ENCODE measurements at places on chromosomes 12 and 14.

- no peak for DNase-seq
These were observed 41.4 kb upstream of the TUNAR start for GRCh38 chr14:95835121-95835730.

DNA sequence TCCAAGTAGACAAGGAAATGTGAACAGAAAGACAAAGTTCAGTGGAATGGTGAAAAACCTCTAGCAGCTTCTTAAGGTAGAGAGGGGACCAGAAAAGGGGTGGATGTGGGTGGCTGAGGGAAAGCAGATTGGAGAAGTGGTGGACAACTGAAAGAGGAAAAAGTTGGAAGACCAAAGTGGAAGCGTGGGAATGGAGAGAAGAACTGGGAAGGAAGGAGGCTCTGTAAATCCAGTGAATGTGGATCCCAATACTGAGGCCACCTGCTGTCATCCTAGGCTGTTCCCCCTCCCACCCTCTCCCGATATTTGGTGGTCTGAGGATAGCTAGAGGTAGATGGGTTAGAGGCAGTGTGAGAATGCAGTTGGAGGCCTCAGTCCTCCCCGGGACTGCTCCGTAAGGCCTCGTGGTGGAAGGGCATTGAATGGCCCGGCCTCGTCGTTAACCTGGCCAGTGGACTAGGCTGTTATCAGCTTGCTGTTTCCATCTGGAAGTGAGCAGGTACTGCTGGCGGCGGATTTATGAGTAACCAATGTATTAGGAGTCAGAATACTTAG lies 822 bp upstream of the POU6F1 start:
- peak; percentile 18 for DNase-seq

DNA sequence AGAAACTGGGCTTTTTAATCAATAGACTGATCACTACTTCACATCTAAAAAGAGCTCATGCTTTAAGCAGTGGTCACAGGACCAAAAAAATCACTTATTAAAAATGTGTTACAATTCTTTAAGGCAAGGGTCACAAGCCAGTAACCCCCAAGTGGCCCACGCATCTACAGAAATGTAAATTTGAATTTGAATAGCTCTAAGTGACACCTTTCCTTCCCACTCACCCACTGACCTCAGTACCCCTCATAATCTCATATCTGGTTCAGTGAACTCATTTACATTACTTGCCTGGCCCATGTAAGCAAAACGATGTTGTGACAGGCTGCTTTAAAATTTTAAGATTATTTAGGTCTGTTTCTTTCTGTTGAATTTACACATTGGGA lies 27.4 kb downstream of the NELL2 start:
- no peak for DNase-seq

- DNase-seq: no peak
These were observed 144.7 kb upstream of the CPSF6 start for GRCh38 chr12:69094606-69095216.

- DNase-seq: no peak
These were observed 45.8 kb upstream of the BATF start for GRCh38 chr14:75476274-75476995.

GRCh38 chr14:92492258-92492657 lies 21.3 kb upstream of the RIN3 start:
- DNase-seq: no peak

DNA sequence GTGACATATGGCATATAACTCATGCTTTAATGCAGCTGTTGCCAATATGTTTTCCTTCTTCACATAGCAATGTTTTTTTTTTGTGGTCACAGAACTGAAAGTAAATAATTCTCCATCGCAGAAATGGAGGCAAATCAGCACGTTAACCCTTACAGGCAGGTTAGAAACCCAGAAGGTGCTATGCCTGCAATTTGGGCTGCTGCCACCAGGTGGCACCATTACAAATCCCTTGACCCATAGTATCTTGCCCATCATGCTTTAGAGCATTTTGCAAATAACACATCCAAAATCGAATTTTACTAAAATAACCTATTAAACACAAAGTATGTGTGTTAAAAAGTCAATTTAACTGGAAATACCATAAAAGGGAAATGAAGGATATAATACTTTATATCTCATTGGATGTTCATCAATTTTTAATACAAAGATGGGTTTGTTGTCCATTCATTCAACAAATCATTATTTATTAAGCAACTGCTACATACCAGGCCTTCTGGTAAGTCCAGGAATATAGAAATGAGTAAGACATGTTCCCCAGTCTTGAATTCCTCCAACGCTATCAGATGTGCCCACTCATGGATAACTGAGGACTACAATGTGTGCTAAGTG lies 340.1 kb downstream of the GLT1D1 start:
- peak; percentile 33 for DNase-seq

- no peak for DNase-seq
These were observed 87.7 kb downstream of the ADGRD1 start for GRCh38 chr12:131041216-131041967.

DNA sequence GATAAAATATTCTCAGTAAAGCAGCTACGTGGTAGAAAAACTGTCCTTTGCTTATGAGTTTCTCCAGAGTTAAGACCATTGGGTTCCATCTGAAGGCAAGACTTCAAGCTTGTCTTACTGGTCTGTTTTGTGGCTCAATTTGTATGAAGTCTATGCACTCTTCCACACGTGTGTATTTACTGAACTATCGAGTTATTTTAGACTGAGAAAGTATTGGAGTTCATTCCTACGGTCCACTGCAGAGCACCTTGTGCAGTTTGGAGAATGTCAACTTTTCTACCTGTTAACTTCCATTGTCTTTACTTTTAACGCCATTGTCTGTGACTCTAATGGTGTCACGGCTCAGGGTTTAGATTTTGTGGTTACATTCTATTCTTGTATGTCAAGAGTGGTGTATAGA lies 3.7 kb downstream of the HIF1A start:
- no peak for DNase-seq

DNA sequence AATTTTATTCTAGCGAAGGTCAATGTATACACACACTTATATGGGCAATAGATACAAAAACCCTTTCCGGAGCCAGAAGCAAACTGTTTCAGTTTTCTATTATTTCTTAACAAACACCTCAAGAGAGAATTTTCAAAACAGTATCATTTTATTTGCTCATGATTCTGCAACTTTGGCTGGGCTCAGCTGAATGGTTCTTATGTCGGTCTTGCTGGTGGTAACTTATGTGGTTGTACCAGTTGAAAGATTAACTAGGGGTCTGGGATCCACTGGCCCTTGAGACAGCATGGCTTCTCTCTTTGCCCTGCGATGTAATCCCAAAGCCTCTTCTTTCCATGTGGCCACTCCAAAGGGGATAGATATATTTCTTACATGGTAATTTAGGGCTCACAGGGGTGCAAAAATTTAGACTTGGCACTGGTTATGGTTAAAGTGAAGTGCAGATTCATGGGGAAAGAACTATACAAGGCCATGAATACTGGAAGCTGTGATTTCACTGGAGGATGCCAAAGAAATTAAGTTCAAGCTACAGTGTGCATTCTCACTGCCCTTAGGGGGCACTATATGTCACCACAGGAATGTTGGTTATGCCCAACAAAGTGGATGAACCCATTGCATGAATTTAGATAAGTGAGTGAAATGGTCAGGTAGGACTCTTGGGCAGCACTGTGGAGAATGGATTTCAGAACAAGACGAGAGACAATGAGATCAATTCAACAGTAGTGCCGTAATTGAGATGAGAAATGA lies 94.3 kb upstream of the NAV3 start:
- no peak for DNase-seq

GRCh38 chr12:126700096-126700495 lies 1566.9 kb upstream of the TMEM132C start:
- DNase-seq: no peak

- DNase-seq: no peak
These were observed 107.6 kb downstream of the PTCSC3 start for GRCh38 chr14:36068777-36069534.

- no peak for DNase-seq
These were observed 1.2 kb downstream of the PITPNM2 start for GRCh38 chr12:123149501-123150274.

- no peak for DNase-seq
These were observed 18.5 kb downstream of the ELK3 start for GRCh38 chr12:96212456-96213375.

GRCh38 chr14:105153331-105153731 lies 15.2 kb downstream of the JAG2 start:
- DNase-seq: no peak

DNA sequence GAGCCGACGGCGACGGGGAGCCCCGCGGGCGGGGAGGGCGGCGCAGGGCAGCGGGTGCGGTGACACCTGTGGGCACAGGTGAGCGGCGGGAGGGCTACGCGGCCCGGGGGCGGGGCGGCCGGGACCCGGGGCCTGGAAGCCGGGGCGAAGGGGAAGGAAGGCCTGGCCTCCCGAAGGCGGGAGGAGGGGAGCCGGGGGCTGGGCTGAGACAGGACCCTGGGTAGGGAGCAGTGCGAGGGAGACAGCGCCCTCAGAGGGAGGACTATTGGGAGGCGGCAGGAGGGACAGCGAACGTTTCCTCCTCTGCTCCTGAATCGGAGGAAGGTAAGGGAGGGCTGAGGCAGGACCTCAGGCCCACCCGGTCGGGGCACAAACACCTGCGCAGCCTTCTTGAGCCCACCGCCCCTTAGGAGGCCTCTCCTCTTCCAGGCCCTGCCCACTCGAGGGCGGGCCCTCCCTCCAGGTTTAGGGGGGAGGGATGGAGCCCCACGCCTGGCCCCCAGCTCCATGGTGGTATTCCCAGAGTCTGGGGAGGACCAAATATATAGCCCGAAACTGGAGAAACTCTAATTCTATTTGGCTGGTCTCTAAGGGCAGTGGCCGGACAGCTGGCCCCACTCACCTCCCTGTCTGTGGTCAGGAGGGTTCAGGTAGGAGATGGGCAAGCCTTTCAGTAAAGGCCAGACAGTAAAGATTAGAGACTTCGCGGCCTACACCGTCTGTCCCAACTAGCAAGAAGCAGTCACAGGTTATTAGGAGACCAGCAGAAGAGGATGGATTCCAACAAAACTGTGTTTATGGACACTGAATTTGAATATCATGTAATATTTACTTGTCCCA lies 509 bp downstream of the PLEKHG6 start:
- DNase-seq: no peak

DNA sequence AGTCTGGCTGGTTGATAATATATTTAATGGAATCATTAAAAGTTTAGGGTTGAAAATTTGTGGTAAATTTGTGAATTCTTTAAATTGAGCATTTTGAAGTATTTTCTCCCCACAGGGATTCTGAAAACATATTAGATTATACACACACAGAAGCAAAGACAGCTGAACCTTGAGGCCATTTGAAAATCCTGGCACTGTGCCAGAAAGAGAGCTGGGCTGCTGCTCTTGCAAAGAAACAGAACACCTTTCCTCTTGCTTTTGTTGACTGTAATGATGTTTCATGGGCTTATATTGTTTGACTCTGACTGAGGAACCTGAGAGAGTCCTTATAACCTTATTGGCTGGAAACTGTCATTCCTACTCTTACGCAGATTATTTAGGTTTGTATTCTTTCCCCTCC lies 4.8 kb downstream of the RNF34 start:
- DNase-seq: no peak

GRCh38 chr12:100826323-100826722 lies 31.7 kb downstream of the ANO4 start:
- DNase-seq: peak; percentile 50

- no peak for DNase-seq
These were observed 112.6 kb downstream of the CALM1 start for GRCh38 chr14:90509403-90509802.

- DNase-seq: no peak
These were observed 52.1 kb downstream of the AVPR1A start for GRCh38 chr12:63098851-63099250.

DNA sequence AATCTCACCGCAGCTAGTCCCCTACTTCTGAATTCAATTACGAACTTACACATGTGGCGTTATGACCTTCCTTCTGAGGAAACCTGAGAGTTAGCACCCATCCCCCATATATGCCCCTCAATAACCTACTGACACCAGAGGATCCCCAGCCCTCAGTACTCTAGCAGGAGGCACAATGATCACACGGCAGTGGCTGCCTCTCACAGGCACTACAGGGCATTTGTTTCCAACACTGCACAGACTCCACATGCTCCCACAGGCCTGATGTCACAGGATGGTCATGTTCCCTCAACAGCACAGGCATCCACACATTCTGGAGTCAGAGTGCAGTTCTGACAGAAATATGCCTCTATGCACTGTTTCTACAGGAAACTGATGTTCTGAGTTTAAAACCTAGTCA lies 17.4 kb downstream of the PPP1CC start:
- DNase-seq: no peak

DNA sequence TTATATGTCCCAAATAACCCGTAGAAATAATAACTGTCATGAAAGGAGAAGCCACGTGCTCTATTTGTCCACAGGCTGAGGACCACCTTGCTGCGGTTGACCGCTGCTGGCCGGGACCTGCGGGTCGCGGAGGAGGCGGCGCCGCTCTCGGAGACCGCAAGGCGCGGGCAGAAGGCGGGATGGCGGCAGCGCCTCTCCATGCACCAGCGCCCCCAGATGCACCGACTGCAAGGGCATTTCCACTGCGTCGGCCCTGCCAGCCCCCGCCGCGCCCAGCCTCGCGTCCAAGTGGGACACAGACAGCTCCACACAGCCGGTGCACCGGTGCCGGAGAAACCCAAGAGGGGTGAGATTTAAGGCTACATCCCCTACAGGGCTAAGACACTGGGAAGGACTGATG lies 21.0 kb downstream of the RPGRIP1 start:
- DNase-seq: no peak

DNA sequence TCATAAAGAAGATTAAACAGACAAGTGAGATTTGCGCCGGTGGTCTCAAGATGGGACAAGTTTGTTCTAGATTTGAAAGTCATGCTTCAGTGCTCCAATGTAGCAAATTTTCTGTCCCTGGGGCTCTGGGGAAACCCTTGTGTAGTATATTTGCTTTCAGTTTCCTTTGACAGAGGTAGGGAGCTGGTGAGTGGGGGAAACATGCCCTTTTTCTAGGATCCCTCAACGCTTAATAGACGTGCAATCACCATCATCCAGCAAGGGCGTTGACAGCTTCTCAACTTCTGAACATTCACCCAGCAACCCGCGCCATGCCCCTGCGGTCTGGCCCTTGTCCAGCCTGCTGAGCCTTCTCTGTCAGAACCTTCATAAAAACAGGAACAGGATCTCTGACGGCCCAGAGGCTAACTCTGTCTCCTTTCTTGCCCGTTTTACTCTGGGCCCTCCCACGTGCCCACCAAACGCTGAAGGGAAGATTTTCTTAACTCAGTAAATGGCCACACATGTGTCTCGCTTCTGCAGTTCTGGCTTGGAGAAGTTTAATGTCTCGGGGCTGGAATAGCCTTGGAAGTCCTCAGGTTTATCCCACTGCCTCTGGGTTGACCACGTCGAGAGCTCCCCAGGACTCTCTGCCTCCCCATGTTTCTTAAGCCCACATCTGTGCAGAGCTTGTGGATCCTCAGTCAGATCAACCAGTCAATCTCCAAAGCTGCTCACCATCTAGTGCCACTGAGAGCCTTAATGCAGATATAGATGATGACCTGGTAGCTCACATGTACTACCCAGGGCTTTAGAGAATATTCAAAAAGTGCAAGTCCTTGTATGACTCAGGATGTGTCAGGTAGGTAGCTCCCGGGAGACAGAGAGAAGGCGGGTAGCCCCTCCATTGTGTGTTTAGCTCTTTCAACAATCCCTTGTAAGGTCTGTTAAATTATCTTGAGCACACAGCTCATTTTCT lies 58.1 kb upstream of the CCND2 start:
- DNase-seq: no peak

Data from NT2/D1 (cell line).